Renal cortical epithelial cell (primary cell): ENCODE measurements at places on chromosomes 11 and 22. TPM values are rescaled to one million over a fixed set of nuclear protein-coding genes. Genes with fewer than 3 reads are reported as not detected.

The ZNF70 gene
- 0.87 and 4.3 TPM in 2 replicates for total RNA-seq

The TENM4 gene
- 59.6 and 306 TPM in 2 replicates for total RNA-seq

The RAB38 gene
- total RNA-seq: 10.7 and 12.3 TPM in 2 replicates

The CCDC81 gene
- 0.17 and 0.50 TPM in 2 replicates for total RNA-seq

The KMT5B gene
- total RNA-seq: 19.6 and 52.2 TPM in 2 replicates

The IGLL1 gene
- not detected in 2 replicates for total RNA-seq

The PRR5 gene
- 9.2 and 12.4 TPM in 2 replicates for total RNA-seq

The NRIP3 gene
- 2.7 and 16.8 TPM in 2 replicates for total RNA-seq

The BATF2 gene
- total RNA-seq: 1.1 and 1.6 TPM in 2 replicates

The PRR33 gene
- total RNA-seq: not detected in 2 replicates

The TMX2 gene
- 61.1 and 78.2 TPM in 2 replicates for total RNA-seq

The MS4A14 gene
- not detected in 2 replicates for total RNA-seq

The DUSP8 gene
- total RNA-seq: 1.9 and 9.0 TPM in 2 replicates

The SYCE3 gene
- total RNA-seq: not detected in 2 replicates

The TSPAN18 gene
- total RNA-seq: 2.6 and 6.7 TPM in 2 replicates

The MS4A6E gene
- total RNA-seq: not detected in 2 replicates

The OR5A1 gene
- not detected in 2 replicates for total RNA-seq

The PHRF1 gene
- total RNA-seq: 27.4 and 40.9 TPM in 2 replicates

The DKK3 gene
- total RNA-seq: 150 and 274 TPM in 2 replicates

The APOBEC3F gene
- total RNA-seq: 4.2 and 4.7 TPM in 2 replicates

The XKR3 gene
- total RNA-seq: 0.15 TPM in 1 of 2 replicates, not detected in the other

The FOXR1 gene
- not detected in 2 replicates for total RNA-seq

The MUC15 gene
- 0.17 TPM in 1 of 2 replicates, not detected in the other for total RNA-seq

The RIC8A gene
- 144 and 162 TPM in 2 replicates for total RNA-seq

The PNPLA5 gene
- total RNA-seq: not detected in 2 replicates

The EMID1 gene
- 0.35 TPM in 1 of 2 replicates, not detected in the other for total RNA-seq

The ARHGAP8 gene
- total RNA-seq: 5.3 and 25.0 TPM in 2 replicates

The VWCE gene
- total RNA-seq: 1.9 and 4.5 TPM in 2 replicates

The TIGD3 gene
- total RNA-seq: 0.17 TPM in 1 of 2 replicates, not detected in the other

The SLC15A3 gene
- total RNA-seq: 0.89 and 5.9 TPM in 2 replicates

The DNAJB7 gene
- not detected in 2 replicates for total RNA-seq

The TRIM51 gene
- not detected in 2 replicates for total RNA-seq
